Left kidney (tissue), 8 donors: ENCODE measurements at places on chromosomes 16 and 17. TPM values are rescaled to one million over a fixed set of nuclear protein-coding genes. Genes with fewer than 3 reads are reported as not detected.

- peak; percentile 89 for DNase-seq
Observed at GRCh38 chr17:57892146-57892819, 42.4 kb upstream of the MRPS23 start.

DNA sequence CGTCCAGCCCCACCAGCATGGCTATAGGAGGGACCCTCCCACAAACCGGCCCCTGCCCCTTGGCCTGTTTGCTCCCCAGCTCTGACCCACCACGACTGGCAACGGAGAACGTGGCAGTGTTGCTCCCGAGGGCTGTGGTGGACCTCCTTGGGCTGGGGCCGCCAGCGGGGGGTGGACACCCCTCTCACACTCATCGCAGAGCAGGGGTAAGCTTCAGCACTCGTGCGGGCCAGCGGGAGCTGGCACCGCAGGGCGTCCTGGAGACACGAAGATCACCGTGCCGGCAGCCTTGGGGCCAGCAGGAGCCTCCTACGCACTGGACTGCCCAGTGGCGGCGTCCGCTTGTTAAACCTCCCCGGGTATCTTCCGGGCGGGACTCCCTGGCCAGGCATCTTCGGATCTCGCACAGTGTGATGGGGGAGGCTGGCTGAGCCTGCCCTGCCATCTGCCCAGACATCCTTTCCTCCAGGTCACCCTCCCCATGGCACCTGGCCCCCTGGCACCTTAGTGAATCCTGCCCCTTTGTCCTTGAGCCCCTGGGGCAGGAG, 53.5 kb downstream of the ABR start:
- DNase-seq, result no peak

Gene TPSD1
- polyA plus RNA-seq, result not detected

DNA sequence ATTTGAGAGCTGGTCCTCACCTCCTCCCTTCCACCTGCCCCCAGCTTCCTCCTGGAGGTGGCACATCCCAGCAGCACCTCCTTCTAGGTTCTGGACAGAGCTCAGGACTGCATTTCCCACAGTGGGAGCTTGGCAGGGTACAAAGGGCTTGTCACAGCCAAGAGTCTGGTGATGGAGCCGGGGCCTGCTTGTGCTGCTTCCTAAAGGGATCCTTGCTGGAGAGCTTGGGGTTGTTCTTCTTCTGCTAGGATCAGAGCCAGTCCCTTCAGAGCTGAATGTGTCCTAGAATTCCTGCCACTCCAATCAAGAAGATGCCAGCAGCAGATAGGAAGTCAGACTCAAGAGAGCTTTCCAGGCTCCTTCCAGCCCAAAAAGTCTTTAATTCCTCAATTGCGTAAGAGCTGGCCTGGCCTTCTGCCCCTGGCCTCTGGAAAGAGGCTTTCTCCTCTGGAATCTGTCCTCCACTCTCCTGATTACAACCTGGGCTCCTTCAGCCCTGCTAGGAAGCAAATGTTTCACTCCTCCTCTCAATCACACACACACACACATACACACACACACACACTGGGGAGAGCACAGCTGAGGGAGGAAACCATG, 4.4 kb downstream of the CD300E start:
- no peak for DNase-seq

- no peak for DNase-seq
Observed at GRCh38 chr17:33389504-33390135, 96.5 kb upstream of the ASIC2 start.

Gene SP2
- polyA plus RNA-seq, result 26.1 TPM

Gene NSMCE1
- 82.9 TPM for polyA plus RNA-seq

DNA sequence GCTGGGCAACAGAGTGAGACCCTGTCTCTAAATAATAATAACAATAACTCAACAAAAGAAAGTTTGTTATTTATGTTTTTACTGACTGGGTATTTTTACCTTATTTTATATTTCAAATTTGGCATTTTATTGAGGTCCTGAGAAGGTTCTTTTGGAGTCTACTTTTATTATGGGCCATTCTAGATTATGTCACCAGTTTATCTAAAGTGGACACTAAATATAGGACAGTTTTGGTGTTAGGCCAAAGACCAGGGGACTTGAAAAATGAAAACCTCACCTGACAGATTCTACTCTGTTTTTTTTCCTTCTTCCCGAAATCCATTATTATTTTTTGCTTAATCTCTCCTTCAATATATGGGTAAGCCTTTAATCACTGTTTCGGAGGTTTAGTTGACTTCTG, 8.1 kb downstream of the FTO start:
- DNase-seq, result no peak

Gene ABHD15
- polyA plus RNA-seq, result 6.6 TPM

DNA sequence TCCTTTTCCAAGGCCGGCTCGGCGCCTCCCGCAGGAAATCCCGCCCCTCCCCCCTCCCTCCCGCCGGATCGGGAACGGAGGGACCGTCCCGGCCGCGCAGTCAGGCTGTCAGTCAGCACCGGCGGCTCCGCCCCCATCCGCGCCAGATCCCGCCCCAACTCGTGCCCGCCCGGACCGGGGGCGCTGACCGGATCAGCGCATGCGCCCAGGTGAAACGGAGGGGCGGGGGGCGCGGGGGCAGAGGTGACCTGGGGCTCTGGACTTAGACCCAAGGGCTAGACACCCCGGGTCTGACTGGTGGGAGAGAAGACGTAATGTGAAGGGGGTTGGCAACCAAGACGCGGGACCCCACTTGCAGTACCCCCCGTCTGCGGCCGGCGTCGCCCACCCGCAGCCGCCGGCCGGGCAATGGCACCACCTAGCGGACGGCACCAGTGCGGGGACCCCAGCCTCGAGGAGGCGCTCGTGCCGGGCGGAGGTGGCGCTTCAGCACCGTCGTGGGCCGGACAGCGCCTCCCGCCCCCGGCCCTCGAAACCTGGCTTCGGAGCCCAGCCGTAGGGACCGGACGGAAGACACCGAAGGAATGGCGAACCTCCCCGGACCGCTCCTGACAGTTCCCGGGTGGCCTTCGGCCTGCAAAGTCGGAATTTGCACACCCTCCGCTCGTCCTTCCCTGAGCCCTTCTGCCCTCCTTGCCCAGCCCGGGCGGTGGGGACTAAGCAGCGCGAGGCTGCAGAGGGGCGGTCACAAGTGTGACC, at the start of gene CASKIN2:
CASKIN2 (minus strand) TSS at position 42 of the 759 bp plus-strand sequence. CDS start 1,733 bp downstream, outside the sequence.
- DNase-seq, result peak; percentile 95

DNA sequence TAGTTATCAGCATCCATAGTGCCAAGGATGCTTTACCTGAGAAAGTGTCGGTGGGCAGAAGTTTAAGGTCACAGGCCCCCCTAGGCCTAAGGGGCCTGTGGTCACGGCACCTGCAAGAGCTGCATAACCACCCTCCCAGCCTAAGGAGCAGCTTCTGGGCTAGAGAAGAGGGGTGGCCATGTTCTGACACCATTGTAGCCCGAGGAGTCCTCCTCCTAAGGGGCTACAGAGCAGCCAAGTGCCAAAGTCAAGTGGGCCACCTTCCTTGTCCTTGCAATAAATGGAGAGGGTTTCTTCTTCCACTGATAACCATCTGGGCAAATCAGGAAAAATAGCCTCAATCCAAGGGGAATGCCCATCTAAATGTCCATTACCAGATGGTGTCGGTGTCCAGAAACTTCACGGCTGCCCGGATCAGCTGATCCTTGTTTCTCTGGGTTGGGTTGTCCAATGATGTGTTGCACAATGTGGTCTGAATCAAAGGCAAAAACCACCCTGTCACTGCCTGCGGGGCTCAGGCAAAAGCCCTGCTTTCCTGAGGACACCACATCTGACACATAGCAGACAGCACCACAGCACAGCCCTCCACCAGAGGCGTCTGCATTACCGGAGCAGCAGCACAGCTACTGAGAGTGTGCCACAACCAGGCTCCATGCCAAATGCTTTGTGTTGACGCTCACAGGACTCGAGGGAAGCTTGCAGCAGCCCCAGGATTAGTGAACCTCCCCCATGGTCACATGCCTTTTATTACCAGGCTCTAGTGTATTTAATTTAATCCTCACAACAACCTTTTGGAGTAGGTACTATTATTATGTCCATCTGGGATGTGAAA, 12.8 kb downstream of the ATPAF2 start:
- no peak for DNase-seq

Gene NACA2
- 3.3 TPM for polyA plus RNA-seq

DNA sequence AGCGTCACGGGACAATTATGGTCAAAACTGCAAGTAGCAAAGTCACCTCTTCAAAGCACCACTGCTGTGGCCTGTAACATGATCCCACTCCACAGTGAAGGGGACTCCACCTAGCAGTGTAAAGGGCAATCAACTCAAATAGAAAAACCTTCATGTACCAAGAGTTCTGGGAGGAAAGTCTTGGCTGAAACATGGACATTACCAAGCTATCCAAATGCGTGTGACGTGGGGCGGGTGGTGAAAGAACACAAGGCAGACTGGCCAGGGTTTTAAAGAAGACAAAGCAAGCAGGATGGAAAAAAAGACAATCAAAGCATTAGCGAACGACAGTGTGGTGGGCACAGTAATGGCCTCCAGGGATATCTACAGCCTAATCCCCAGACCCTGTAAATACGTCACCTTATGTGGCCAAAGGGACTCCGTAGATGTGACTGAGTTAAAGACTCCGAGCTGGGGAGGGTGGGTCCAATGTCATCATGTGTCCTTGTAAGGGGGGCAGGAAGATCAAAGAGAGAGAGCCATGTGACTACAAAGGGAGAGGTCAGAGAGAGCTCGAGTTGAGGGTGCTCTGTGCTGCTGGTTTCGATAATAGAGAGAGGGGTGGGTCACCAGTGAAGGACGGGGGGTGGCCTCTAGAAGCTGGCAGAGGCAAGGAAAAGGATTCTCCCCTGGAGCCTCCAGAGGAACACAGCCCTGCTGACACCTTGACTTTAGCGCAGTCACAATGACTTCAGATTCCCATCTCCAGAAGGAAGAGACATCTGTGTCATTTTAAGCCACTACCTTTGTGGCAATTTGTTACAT, 6.0 kb downstream of the HSDL1 start:
- no peak for DNase-seq

DNA sequence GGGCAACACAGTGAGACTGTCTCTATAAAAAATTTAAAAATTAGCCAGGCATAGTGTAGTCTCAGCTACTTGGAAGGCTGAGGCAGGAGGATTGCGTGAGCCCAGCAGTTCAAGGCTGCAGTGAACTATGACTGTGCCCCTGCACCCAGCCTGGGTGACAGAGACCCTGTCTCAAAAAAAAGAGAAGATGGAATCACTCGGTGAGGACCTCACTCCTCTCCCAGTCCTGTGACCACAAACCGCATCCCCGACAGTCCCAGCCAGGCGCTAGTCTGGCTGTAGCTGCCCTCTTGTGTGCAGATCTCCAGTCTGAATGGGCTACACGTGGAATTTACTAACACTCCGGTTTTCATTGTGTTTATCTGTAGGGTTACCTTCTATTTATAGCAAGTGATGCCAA, 11.1 kb downstream of the DEXI start:
- DNase-seq, result no peak

Gene ARHGAP44
- polyA plus RNA-seq, result 8.9 TPM

DNA sequence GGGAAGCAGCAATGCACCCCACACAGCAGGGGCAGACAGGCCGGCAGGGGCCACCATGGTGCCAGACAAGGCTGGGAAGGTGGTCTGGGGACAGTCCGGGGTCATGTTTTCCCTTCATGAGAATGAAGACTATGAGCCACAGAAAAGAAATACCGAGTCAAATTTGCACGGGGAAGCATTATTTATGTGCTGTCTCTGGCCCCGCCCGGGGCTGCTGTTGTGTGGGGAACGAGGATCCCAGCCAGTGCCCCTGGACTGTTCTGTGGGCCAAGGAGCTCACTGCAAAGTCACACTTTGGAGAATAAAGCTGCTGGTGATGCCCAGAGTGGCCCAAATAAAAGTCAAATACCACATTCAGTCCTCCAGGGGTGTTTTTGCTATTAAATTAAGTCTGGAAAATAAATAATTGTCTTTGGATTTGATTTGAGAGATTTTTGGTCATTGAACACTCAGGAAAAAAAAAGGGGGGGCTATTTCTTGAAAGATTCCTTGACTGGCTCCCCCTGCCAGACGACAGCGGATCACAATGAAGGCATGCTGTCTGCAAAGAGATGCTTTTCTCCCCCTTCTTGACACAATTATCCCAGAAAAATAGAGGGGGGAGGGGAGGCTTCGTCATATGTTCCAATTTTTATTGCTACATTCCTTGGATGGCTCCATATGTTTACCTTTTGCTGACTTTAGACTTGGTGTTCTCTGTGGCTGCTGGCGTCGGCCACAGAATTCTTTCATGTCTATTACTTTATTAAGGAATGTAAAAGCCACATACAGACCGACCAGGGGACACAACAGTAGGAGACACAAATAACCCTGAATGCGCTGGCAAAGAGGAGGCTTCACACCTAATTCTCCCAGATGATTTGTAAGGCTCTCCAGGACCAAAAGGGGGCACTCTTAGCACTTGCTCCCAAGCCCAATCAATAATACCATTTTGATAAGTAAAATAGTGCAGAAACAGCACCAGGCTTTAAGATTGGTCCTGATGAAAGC, 27.1 kb upstream of the ANKFN1 start:
- no peak for DNase-seq

Gene NATD1
- 11.2 TPM for polyA plus RNA-seq

GRCh38 chr17:13346081-13346533, 255.6 kb downstream of the HS3ST3A1 start:
- no peak for DNase-seq

GRCh38 chr16:80989801-80990200, 16.9 kb downstream of the CMC2 start:
- no peak for DNase-seq

Gene HSF4
- 1.5 TPM for polyA plus RNA-seq

- no peak for DNase-seq
Observed at GRCh38 chr17:45307290-45308015, 9.4 kb downstream of the MAP3K14 start.

Gene KRT25
- not detected for polyA plus RNA-seq

Gene HS3ST6
- 0.15 TPM for polyA plus RNA-seq

DNA sequence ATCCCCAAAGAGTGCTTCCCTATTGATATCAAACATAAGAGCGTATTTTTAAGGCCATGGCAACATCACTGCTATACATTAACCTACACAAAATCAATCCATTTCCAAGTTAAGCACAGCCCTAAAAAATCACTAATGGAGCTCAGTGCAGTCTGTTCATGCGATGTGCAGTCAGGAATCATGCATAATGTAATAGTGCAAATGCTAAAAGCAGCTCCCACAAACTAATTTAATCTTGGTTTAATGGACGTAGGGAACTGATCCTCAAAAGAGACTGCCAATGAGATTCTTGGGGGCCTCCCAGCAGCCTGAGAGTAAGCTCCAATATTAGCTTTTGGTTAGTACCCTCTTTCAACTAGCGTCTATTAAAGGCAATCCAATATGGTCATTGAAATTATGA, 245.9 kb downstream of the TOX3 start:
- no peak for DNase-seq

DNA sequence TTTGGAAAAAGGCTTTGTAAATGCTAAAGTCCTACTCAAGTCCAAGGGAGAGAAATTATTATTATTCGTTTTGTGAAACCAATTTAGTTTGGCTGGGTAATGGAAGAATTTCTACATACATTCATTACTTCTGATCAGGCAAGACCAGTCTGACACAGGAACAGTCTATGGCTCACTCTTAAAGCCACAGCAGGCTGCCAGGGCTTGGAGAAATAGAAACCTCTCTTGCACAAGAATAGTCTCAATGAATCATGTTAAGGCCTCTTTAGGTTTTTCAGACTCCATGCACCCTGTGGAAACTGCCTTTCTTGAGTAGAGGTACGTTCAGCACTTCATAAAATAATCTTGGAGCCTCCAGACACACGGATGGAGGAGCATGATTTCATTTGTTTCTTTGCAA, 167.7 kb downstream of the IRX3 start:
- DNase-seq, result no peak
